ENCODE measurements at places on chromosomes 5 and 9.

GRCh38 chr5:33231935-33232334 is 208.8 kb upstream of the TARS1 start:
- DNase-seq: no peak

DNA sequence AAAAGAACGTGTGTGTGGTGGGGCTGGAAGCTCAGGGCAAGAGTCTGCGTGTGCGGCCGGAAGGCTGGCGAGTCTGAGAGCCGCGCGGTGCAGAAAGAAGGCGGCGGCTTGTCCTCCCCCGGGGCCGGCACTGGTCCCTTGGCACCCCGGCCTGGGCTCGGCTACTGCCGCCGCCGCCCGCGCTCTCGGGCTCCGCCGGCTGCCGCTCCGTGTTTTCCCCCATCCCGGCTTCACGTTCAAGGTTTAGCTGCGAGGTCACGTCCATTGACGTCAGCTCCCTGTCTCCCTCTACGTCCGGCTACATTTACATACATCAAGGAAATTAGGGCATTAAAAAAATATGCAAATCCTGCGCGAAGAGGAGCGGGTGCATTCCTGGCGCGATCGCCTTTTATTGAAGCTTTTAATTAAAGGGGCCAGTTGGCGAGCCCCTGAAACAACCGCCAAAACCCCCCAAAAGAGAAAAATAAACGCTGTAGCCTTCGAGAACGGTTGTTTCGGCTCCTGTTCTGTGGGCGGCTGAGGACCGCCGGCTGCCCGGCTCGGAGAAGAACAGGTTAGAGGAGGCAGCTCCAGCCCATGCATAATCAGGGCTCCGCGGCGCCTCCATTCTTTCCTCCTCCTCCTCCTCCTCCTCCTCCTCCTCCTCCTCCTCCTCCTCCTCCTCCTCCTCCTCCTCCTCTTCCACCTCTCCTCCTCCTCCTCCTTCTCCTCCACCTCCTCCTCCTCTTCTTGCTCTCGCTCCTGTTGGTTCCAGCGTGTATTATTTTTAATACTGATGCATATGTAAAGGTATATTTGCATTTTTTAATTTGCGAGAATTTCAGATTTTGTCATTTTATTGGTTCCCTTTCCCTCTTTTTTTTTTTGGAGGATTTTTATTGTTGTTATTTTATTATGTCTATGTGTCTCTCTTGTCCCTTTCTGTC is 207.0 kb downstream of the MEF2C start:
- no peak for DNase-seq

DNA sequence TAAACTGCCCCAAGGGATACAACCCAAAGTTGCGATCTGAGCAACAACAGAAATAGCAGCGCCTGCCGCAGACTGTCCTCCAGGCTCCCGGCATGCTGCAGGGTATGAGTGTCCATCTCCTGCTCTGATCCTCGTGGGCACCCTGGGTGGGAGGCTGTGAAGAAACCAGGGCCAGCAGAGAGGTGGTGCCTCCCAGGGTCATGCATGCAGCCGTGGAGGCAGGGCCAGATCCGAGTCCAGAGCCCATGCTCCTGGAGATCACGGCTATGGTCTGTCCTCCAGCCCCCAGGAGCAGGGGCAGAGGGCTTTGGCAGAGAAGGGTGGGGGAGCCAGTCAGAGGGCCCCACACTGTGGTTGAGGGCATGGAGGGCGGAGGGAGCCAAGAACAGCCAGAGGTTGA is 29.0 kb downstream of the HRH2 start:
- no peak for DNase-seq

- no peak for DNase-seq
These were observed 508.0 kb downstream of the GADD45G start for GRCh38 chr9:90112788-90113187.

GRCh38 chr9:105306351-105307140 is 62.1 kb downstream of the SLC44A1 start:
- DNase-seq: no peak

- no peak for DNase-seq
These were observed 105.1 kb upstream of the SLC25A48 start for GRCh38 chr5:135729321-135729786.

GRCh38 chr9:110125763-110126351 is 82.1 kb downstream of the C9orf152 start:
- DNase-seq: no peak

All from activated CD4-positive, alpha-beta T cell treated with anti-CD3 and anti-CD28 coated beads for 4 hours (primary cell).